ENCODE measurements at places on chromosomes 2 and 18.

- DNase-seq = no peak
Measured at GRCh38 chr2:143705108-143705707, 576.0 kb downstream of the ARHGAP15 start.

- no peak for DNase-seq
Measured at GRCh38 chr2:45233301-45233700, 224.0 kb upstream of the SIX2 start.

- no peak for DNase-seq
Measured at GRCh38 chr2:1563943-1564891, 151.0 kb downstream of the TPO start.

- no peak for DNase-seq
Measured at GRCh38 chr2:31556940-31557339, 23.8 kb downstream of the SRD5A2 start.

All from K562 (cell line).